ENCODE measurements at places on chromosomes 16 and 17.

GRCh38 chr16:14658063-14658462 lies 25.3 kb downstream of the BFAR start:
- DNase-seq, result no peak

GRCh38 chr16:21239646-21240045 lies 6.1 kb downstream of the ANKS4B start:
- no peak for DNase-seq

- no peak for DNase-seq
Measured at GRCh38 chr16:74936902-74937560, 47.9 kb downstream of the WDR59 start.

DNA sequence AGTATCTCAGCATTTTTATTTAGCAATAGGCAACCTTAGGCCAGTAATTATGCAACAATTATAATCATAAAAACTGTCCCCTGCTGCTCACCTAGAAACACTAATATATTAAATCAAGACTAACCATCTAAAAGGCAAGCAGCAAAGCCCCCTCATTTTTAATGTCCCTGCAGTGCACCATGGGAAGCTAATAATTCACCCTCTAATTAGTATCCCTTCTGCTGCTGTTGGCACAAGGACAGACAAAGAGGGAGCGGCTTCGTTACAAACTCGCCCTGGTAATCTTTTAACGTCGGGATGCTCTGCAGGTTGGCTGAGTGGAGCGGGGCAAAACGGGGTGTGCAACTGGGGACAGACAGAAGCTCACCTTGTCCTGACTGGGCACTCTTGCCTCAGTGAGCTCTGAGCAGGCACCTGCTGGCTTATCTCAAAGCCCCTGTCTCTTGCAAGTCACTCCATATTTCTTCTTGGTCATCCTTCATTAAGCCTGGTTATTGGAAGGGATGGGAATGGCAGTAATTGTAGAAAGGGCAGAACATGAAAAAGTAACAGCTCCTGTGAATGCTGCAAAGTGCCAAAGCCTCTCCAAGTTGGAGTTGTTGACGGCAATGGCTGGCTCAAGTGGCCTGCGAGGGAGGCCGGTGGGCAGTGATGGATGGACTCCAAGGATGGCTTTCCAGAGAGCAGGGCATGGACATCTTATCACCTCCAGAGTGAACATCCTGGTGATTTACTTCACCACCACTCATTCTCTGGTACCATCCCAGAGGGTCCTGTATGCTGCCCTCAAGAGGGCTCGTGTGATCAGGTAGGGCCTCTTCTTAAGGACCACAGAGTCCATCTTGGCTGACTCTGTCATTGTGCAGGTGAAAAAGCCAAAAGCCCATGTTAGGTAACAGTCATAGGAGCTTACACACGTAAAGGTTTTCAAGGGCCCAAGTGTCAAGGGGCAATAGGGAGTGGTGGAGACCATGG lies 219.6 kb upstream of the N4BP1 start:
- no peak for DNase-seq

DNA sequence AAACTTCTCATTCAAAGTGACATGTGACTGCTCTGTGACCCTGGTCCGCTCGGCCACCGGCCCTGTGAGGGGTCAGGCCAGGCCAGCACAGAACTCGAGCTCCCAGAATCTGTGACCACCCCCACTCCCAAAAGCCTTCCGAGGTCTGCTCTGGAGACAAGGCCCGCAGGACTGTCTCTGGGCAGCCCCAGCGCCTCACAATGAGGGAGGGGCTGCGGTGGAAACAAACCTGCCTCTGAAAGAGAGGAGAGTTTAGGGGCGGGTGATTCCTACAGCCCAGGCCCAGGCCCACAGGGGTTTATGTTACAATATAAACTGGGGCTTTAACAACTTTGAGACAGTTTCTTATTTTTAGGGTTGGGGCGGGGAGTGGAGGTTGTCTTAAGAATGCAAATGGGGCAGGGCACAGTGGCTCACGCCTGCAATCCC lies 19.9 kb downstream of the IGFBP4 start:
- DNase-seq, result no peak
